ENCODE measurements at places on chromosomes 11 and 22.

DNA sequence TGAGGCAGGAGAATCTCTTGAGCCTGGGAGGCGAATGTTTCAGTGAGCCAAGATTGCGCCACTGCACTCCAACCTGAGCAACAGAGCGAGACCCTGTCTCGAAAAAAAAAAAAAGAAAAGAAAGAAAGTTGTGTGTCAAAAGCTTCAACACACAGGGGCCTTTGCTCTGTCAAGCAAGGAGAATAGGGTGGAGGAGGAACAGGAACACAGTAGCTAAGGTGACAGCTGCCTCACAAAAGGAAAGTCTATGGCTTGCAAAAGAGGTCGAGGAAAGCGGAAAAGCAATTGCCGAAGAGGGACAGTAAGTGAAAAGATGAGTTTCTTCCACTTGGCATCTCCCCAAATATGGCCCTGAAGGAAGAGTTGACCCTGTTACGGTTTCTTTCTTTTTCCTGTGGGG is 26.5 kb upstream of the TMA7B start:
- no peak overlapping the region for H3K27ac ChIP-seq
- H3K27me3 ChIP-seq = peaks cover 33% of the 10 kb centered on the region
- peaks cover 8% of the 10 kb centered on the region for H3K4me1 ChIP-seq
- H3K4me3 ChIP-seq = no peak overlapping the region
- H3K36me3 ChIP-seq = no peaks in the 10 kb centered on the region
- no peak for DNase-seq

DNA sequence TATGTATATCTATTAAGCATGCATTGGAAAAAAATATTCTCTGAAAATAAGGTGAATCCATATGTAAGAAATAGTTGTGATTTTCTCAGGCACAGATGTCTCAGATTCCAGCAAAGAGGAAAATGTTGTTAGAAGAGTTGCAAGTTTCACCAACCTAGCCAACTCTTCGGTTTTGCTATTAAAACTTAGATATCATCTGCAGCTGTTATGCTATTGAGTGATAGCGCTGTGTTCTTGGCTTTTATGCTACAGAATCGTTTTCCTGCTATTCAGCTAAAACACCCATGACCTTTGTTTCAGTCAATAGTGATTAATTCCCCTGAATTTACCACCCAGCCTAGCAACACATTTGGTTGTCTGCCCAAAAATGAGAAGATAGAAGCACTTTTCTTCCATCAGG is 795.6 kb upstream of the ANO3 start:
- no peak for DNase-seq
- no peak overlapping the region for H3K27ac ChIP-seq
- H3K36me3 ChIP-seq = no peaks in the 10 kb centered on the region
- H3K4me3 ChIP-seq = no peak overlapping the region
- peaks cover 8% of the 10 kb centered on the region for H3K4me1 ChIP-seq
- H3K27me3 ChIP-seq = no peaks in the 10 kb centered on the region

- no peaks in the 10 kb centered on the region for H3K36me3 ChIP-seq
- no peaks in the 10 kb centered on the region for H3K27me3 ChIP-seq
- no peak overlapping the region for H3K27ac ChIP-seq
- peaks cover 9% of the 10 kb centered on the region for H3K4me1 ChIP-seq
- no peak overlapping the region for H3K4me3 ChIP-seq
- no peak for DNase-seq
These were observed 9.1 kb upstream of the C1QTNF4 start for GRCh38 chr11:47603295-47603694.

DNA sequence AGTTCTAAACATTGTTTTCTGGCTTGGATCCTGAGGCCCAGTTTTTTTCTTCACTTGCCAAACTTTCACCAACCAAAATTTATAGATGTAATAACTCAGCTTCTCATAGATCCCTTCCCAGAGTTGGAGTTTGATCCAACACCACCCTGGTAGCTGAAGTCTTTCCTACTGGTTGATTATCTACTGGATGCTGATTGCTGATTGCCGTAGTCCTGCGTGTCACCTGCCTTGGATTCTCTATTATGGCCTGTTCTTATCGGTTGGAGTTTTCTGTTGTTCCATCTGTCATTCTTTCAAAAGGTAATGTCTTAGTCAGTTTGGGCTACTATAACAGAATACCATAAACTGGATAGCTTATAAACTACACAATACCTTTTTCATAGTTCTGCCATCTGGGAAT is 17.3 kb upstream of the OR6X1 start:
- H3K4me1 ChIP-seq = peaks cover 5% of the 10 kb centered on the region
- H3K27me3 ChIP-seq = no peaks in the 10 kb centered on the region
- no peak overlapping the region for H3K4me3 ChIP-seq
- no peak overlapping the region for H3K27ac ChIP-seq
- H3K36me3 ChIP-seq = no peaks in the 10 kb centered on the region

GRCh38 chr11:11491014-11491413 is 130.8 kb downstream of the GALNT18 start:
- no peaks in the 10 kb centered on the region for H3K4me1 ChIP-seq
- no peaks in the 10 kb centered on the region for H3K36me3 ChIP-seq
- peaks cover 6% of the 10 kb centered on the region for H3K27me3 ChIP-seq
- no peak for DNase-seq

DNA sequence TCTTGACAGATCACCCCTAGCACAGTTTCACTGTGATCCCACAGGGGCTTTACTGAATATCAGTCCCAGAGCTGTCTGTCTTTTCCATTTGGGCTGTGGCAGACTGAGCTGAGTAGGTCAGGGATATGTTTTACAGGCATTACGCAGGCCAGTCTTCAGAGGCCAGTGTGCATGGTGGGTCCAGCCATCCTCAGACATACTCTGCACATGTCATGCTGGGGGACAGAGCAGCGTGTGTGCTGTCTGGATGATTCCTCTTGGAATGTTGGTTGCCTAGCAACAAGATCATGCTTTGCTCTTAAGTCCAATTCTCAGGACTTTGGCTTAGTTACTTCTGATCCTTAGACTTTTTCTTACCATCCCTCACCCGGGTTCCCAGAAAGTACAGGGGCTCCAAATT is 736.5 kb downstream of the DLG2 start:
- H3K36me3 ChIP-seq = no peaks in the 10 kb centered on the region
- no peak overlapping the region for H3K27ac ChIP-seq
- no peaks in the 10 kb centered on the region for H3K4me1 ChIP-seq
- no peak overlapping the region for H3K4me3 ChIP-seq
- H3K27me3 ChIP-seq = no peaks in the 10 kb centered on the region

DNA sequence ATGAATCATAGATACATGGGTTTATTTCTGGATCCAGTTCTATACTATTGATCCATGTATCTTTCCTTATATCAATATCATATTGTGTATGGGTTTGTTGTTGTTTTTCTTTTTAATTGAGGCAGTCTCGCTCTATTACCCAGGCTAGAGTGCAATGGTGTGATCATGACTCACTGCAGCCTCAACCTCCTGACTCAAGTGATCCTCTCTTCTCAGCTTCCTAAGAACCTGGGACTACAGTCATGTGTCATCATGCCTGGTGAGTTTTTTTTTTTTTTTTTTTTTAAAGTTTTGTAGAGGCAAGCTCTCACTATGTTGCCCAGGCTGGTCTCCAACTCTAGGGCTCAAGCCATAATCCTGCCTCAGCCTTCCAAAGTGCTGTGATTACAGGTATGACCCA is 1589.4 kb upstream of the TENM4 start:
- no peaks in the 10 kb centered on the region for H3K36me3 ChIP-seq
- H3K27ac ChIP-seq = no peak overlapping the region
- H3K4me1 ChIP-seq = peaks cover 7% of the 10 kb centered on the region
- no peak for DNase-seq

DNA sequence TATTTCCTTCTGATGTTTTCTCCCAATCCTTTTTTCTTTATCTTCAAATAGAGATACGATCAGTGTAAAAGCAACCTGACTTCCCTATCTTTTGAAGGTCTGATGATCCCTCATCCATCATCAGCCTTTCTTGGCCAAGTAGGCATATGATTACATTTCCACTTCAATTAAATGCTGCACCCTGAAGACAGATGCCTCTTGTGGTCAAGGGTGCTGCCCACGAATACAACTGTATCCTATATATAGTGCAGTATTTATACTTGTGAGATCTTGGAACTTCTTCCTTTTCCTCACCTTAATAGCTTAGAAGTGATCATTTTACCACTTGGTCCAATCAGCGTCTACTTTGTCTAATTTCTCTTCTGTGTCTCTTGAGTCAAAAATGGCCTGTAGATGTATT is 9.3 kb upstream of the ZNRF3 start:
- H3K4me3 ChIP-seq = no peak overlapping the region
- H3K36me3 ChIP-seq = no peaks in the 10 kb centered on the region
- H3K4me1 ChIP-seq = peaks cover 1% of the 10 kb centered on the region
- DNase-seq = no peak
- H3K27ac ChIP-seq = no peak overlapping the region

Data from progenitor cell of endocrine pancreas (in vitro differentiated cells).